ENCODE measurements at places on chromosomes 6 and 20. TPM values are rescaled to one million over a fixed set of nuclear protein-coding genes. Genes with fewer than 3 reads are reported as not detected.

CENPQ gene
- total RNA-seq = 12.4 TPM

EXOC2 gene
- total RNA-seq = 31.3 TPM

NKAIN4 gene
- not detected for total RNA-seq

BTBD3 gene
- 4.9 TPM for total RNA-seq

CLIC5 gene
- 1.6 TPM for total RNA-seq

WFDC2 gene
- total RNA-seq = 0.76 TPM

C6orf163 gene
- 1.0 TPM for total RNA-seq

GJE1 gene
- not detected for total RNA-seq
